ENCODE measurements at places on chromosomes 7 and 10. TPM values are rescaled to one million over a fixed set of nuclear protein-coding genes. Genes with fewer than 3 reads are reported as not detected.

Gene IL6
- 1.2 TPM for total RNA-seq

Gene CNNM1
- 0.36 TPM for total RNA-seq

Gene INPP5A
- total RNA-seq = 22.2 TPM

Gene GIMAP4
- 325 TPM for total RNA-seq

All from T-cell (primary cell).